CD4-positive, alpha-beta T cell (primary cell): ENCODE measurements at places on chromosomes 13 and 19. TPM values are rescaled to one million over a fixed set of nuclear protein-coding genes. Genes with fewer than 3 reads are reported as not detected.

The TNFSF9 gene
- 1.5 TPM for total RNA-seq

The ZNF878 gene
- not detected for total RNA-seq

The CEACAM16 gene
- total RNA-seq, result not detected

The SHISA7 gene
- total RNA-seq, result not detected

The ZNF628 gene
- total RNA-seq, result 27.2 TPM

The ZNF44 gene
- total RNA-seq, result 30.4 TPM

The ZNF626 gene
- total RNA-seq, result 6.8 TPM

The SLC6A16 gene
- total RNA-seq, result 1.5 TPM

The PTH2 gene
- total RNA-seq, result not detected

The ZNF98 gene
- total RNA-seq, result not detected

The ANGPTL8 gene
- total RNA-seq, result not detected

The KRTDAP gene
- total RNA-seq, result not detected

The FGF22 gene
- 0.42 TPM for total RNA-seq

The NUFIP1 gene
- total RNA-seq, result 4.4 TPM

The ZFP36 gene
- total RNA-seq, result 1,362 TPM

The TMPRSS9 gene
- not detected for total RNA-seq

The LRRC63 gene
- 0.17 TPM for total RNA-seq

The ZNF559 gene
- total RNA-seq, result 6.5 TPM

The LMTK3 gene
- total RNA-seq, result 15.6 TPM

The CEACAM1 gene
- 2.0 TPM for total RNA-seq

The ATP5F1D gene
- 92.6 TPM for total RNA-seq

The LCP1 gene
- total RNA-seq, result 276 TPM

The CGB5 gene
- not detected for total RNA-seq

The ZNF578 gene
- 1.6 TPM for total RNA-seq

The ZNF154 gene
- 16.9 TPM for total RNA-seq

The BEST2 gene
- total RNA-seq, result not detected

The KLK12 gene
- not detected for total RNA-seq

The TNFAIP8L1 gene
- 5.1 TPM for total RNA-seq

The SLITRK1 gene
- not detected for total RNA-seq

The MCF2L gene
- total RNA-seq, result 13.5 TPM

The TYROBP gene
- total RNA-seq, result 7.6 TPM

The FUT1 gene
- not detected for total RNA-seq

The BTBD2 gene
- total RNA-seq, result 44.9 TPM

The NCAN gene
- total RNA-seq, result not detected

The B3GNT3 gene
- total RNA-seq, result 0.52 TPM

The IGFL3 gene
- total RNA-seq, result not detected

The MEIS3 gene
- not detected for total RNA-seq

The DAND5 gene
- not detected for total RNA-seq

The PDX1 gene
- not detected for total RNA-seq

The ACP7 gene
- not detected for total RNA-seq

The ZNF665 gene
- total RNA-seq, result 3.2 TPM

The CYP2S1 gene
- 0.82 TPM for total RNA-seq

The ERICH4 gene
- total RNA-seq, result not detected

The CGB1 gene
- not detected for total RNA-seq

The TEX26 gene
- not detected for total RNA-seq

The SPACA4 gene
- not detected for total RNA-seq

The ZNF177 gene
- total RNA-seq, result 1.6 TPM

The CLEC4M gene
- total RNA-seq, result not detected

The PRODH2 gene
- total RNA-seq, result not detected
